GM04503 (cell line): ENCODE measurements at places on chromosomes 1 and 21.

GRCh38 chr1:58459911-58460310, 86.6 kb downstream of the OMA1 start:
- no peak for DNase-seq

- no peak for DNase-seq
These were observed 155.0 kb downstream of the TOMM20 start for GRCh38 chr1:234973426-234974250.

DNA sequence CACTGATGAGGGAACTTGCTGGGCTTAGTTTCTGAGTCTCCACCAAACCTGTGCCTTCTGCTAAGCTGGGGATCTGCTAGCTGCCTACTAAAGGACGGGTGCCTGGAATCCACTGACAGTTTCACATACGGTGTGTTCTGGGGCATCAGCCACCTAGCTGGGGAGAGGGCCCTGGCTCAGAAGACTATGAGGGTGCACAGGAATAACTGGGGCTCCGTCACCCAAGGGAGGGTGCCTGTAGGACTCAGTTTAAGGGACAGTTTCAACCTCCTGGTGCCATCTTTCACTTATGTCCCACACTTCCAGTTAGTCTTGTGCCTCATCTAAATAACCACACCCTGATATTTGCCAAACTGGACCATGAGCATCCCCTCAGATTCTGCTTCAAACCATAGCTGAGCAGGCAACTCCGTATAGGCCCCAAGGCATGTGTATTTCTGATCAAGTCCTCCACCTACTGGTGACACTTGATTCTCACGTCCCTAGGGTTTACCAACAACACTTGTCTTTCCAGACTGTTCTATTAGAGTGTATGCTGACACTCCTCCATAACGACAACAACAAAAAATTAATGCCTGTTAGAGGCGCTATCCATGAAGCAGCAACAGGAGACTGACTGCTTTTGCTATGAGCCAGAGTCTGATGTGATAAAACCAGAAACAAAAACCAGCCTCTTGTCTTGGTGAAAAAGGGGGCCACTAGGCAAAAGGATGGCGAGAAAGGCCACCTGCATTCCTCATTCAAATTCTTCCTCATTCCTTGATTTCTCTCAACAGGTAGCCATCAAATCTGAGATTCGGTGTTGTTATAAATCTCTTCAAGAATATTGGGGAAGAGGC, 55.0 kb upstream of the PAXBP1 start:
- DNase-seq: peak; percentile 22

DNA sequence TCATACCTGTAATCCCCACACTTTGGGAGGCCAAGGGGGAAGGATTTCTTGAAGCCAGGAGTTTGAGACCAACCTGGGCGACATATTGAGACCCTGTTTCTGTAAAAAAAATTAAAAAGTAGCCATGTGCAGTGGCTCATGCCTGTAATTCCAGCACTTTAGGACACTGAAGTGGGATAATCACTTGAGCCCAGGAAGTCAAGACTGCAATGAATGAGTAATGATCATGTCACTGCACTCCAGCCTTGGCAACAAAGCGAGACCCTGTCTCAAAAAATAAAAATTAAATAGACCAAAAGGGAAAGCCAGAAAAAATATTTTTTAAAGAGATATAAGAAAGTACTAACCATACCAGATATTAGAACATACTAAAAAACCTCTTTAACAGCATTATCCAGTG, 44.7 kb upstream of the LYPLAL1 start:
- no peak for DNase-seq

- no peak for DNase-seq
These were observed 48.2 kb downstream of the ADARB1 start for GRCh38 chr21:45122432-45123132.

- no peak for DNase-seq
These were observed 651.3 kb downstream of the PTPRC start for GRCh38 chr1:199290186-199290585.

DNA sequence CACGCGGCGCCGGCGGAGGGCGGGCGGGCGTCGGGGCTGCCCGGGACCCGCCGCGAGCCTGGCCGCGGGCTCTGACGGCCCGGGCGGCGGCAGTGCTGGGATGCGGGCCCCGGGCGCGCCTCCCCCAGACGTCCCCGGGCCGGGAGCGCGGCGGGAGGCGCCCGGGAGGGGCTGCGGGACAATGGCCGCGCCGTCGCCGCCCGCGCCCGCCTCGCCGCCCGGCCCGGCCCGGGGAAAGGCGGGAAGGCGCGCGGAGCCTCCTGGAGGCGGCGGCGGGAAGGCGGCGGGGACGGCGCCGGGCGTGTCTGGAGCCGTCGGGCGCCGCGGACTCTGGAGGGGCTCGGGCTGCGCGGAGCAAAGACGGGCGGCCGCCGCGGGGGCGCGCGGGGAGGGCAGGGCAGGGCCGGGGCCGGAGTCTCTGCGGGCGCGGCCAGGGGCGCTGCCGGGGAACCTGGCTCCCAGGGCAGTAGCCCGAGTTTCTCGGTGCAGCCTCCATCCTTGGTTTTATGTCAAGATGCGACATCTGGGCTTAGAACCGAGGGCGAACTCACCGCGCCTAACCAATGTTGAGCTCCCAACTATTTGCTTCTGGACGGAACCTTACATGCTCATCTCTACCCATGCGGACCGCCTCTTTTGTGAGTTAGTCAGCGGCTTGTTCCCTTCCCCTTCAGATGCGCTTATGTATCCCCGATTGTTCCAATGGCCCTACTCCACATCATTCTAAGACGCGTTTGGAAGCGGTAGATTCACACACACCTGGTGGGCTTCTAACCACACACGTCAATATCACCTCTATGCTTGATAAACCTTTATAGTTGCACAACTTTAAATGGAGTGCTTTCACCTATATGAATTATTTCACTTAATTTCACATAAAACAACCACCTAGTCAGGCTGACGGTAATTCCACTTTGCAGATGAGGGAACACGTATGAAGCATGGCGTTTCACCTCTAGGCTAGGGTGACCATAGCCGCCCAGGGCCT, 651 bp downstream of the ZBTB8A start:
- DNase-seq: peak; percentile 9

DNA sequence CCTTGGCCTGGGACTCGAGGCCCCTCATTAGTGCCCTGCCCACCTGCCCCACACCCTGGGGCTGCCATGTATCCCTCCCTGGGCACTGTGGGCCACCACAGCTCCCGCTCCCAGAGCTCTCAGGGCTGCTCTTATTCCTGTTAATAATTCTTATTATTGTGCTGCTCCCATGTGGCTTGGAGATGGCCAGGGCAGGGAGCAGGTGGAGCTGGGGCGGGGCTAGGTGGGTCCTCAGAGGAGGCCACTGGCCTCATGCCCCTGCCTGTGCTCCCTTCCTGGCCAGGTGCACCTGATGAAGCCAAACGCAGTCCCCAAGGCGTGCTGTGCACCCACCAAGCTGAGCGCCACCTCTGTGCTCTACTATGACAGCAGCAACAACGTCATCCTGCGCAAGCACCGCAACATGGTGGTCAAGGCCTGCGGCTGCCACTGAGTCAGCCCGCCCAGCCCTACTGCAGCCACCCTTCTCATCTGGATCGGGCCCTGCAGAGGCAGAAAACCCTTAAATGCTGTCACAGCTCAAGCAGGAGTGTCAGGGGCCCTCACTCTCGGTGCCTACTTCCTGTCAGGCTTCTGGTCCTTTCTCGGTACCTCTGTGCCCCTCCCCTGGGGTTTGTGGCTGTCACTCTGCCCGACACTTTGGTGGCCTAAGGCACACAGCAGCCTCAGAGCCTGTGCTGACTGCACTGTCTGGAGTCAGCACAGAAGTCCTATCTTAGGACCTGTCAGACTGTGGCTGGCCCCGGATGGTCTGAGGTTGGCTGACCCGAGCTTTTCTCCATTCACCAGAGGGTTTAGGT, 34.1 kb downstream of the BMP8A start:
- DNase-seq: no peak

- no peak for DNase-seq
These were observed 3.6 kb downstream of the KIF2C start for GRCh38 chr1:44743211-44743610.

- no peak for DNase-seq
These were observed 141.8 kb downstream of the TTLL7 start for GRCh38 chr1:83857103-83857502.

DNA sequence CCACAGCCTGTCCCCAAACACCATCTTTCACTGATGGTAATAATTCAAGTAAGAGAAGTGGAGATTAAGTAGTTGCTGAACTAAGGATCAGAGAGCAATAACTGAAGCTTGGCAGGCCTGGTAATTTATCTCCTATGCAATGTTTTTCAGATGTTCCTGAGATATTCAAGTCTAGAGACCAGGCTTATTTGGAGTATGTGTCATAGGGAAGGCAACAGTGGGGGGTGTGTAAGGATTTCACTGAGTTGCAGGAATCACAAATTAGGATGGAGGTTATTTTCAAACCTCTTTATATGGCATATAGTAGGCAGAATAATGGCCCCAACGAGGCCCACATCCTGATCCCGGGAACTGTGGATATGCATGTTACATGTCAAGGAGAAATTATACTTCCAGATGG, 171.7 kb downstream of the KCNJ6 start:
- no peak for DNase-seq

- DNase-seq: peak; percentile 11
These were observed 59.4 kb downstream of the SYT6 start for GRCh38 chr1:114094363-114094634.

GRCh38 chr1:172893146-172893841, 157.4 kb downstream of the TNFSF18 start:
- DNase-seq: no peak

- no peak for DNase-seq
These were observed 23.5 kb upstream of the KCNAB2 start for GRCh38 chr1:6022193-6022592.

- no peak for DNase-seq
These were observed 624 bp downstream of the SLC41A1 start for GRCh38 chr1:205812271-205812877.

GRCh38 chr1:203629016-203629506, 2.4 kb downstream of the ATP2B4 start:
- no peak for DNase-seq

DNA sequence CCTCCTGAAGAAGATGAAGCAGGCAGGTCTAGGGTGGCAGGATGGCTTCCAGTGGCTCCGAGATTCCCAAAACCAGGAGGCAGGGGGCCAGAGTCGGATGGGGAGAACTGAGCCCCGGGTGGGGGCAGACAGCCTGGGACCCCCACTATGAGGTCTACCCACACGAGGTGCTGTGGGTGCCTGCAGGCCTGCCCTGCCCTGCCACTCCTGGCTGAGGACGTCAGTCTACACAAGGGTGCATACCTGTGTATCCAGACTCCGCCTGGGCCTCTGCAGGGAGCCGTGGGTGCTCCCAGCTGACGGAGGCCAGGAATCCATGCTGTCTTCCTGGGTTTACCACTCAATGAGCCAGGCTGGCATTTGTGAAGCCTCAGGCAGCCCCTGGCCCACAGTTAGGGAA, 80.3 kb downstream of the PRDM16 start:
- DNase-seq: no peak

DNA sequence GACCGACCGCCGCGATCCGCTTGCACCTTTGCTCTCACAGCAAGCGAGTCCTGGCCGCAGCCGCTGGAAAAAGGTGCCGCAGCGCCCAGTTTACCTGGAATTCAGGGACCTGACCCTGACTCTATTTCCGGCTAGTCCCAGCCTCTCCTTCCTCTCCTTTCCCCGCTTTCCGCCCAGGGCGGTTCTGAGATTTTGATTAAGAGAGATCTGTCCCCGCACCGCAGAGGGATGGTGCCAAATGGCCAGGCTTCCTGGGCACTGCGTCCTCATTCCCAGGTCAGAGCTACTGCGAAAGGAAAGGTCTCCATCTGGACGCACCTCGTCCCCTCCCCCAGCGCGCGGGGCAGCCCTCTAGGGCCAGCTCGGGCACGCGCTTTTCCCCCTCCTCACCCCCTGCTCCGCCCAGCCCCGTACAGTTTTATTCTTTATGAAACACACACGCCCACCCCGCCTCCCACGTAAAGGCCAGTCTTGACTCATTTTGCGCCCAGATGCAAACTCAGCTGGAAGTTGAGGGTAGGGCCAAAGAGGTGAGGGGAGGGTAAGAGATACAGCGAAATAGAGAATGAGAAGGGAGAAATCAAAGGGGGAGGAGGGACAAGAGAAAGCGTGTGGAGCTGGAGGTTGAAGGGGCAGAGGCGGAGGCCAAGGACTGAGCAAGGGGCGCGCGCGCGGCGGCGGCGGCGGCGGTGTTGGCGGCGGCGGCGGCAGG, 411.8 kb upstream of the ESRRG start:
- DNase-seq: no peak

GRCh38 chr1:7329868-7330615, 441.1 kb upstream of the VAMP3 start:
- no peak for DNase-seq

GRCh38 chr21:36489103-36489775, 9.3 kb upstream of the CLDN14 start:
- no peak for DNase-seq

GRCh38 chr1:161180639-161181038, 3.3 kb upstream of the B4GALT3 start:
- no peak for DNase-seq

- DNase-seq: no peak
These were observed 3.0 kb downstream of the VAMP4 start for GRCh38 chr1:171738911-171739310.

DNA sequence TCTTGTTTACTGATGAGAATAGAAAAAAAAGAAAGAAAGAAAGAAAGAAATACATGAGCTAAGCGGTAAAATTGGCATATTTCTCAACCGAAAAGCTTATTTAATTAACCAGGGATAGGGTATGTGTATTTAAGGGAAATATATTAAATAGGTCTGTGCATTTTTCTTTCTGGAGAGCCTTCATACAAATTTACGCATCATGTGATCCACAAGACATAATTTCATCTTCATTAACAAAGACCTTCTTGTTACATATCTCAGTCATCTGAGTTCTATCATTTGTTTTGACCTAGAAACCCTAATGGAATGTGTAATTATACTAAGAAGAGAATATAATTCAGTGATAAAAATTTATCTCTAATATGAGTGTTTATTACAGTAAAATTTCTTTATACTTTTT, 37.2 kb downstream of the CFH start:
- no peak for DNase-seq

DNA sequence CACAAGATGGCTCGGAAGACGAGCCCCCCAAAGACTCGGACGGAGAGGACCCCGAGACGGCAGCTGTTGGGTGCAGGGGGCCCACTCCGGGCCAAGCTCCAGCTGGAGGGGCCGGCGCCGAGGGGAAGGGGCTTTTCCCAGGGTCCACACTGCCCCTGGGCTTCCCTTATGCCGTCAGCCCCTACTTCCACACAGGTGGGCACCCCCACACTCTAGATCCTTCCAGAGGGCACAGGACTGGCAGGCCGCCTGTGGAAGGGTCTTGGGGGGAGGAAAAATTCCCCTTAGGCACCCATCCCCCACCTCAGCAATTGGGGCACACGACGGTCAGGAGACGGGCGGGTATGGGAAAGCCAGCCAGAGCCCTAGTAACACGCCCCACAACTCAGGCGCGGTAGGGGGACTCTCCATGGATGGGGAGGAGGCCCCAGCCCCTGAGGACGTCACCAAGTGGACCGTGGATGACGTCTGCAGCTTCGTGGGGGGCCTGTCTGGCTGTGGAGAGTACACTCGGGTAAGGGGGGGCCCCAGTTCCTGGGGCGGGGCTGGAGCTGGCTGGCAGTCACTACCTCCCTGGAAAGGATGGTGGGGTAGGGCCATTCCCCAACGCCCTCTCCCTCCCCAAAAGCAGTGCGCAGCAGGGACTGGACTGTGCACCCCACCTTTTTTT, 16.1 kb downstream of the NOC2L start:
- DNase-seq: no peak
